ENCODE measurements at places on chromosomes 4 and X.

- no peak for DNase-seq
Measured at GRCh38 chr4:94934864-94935263, 177.1 kb downstream of the BMPR1B start.

DNA sequence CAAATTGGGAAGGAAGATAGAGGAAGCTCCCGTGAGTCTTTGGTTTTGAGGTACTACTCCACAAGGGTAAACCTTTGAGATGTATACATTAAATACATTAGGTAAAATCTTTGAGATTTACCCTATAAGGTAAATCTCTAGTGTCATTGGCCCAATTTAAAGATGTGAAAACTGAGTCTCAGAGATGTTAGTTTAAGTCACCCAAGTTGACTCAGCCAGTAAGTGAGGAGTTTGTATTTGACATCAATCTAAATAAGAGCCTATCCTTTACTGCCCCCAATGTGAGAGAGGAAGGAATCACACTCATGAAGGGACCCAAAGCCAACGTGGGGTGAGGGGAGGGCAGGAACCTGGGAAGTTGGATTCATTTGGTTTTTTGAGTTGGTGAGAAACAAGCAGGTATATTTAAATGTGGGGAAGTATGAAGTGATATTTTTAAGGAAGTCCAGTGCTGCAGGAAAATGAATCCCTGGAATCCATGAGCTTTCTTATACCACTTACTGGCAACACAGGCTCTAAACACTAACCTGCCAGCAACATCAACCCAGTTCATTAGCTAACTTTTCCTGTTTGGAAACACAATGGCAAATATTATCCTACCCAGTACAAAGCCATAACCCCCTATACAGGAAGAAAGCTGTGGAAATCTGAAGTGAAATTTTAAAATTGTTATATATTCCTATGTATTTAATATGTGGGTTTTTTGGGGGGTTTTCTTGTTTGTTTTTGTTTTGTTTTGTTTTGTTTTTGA, 55.3 kb downstream of the PALLD start:
- DNase-seq: no peak

DNA sequence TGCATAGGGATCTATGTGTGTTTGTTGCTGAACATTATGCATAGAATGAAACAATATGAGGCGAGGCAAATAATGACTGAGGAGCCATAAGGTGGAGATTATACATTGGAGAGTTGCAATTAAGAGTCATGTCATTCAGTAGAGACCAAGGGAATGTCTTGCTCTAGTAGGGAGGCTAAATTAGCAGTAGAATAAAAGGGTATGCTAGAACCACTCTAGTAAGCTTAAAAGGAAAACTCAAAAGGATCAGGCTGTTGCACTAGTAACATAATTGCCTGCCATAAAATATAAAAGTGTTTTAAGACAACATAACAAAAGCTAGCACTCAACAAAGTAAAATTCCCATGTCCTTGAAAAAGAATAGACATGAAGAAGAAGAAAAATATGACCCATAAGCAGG, 586.2 kb upstream of the DIAPH2 start:
- DNase-seq: no peak

- no peak for DNase-seq
Measured at GRCh38 chr4:175674219-175674618, 137.8 kb downstream of the GPM6A start.

- no peak for DNase-seq
Measured at GRCh38 chr4:73777612-73778011, 37.2 kb downstream of the CXCL8 start.

DNA sequence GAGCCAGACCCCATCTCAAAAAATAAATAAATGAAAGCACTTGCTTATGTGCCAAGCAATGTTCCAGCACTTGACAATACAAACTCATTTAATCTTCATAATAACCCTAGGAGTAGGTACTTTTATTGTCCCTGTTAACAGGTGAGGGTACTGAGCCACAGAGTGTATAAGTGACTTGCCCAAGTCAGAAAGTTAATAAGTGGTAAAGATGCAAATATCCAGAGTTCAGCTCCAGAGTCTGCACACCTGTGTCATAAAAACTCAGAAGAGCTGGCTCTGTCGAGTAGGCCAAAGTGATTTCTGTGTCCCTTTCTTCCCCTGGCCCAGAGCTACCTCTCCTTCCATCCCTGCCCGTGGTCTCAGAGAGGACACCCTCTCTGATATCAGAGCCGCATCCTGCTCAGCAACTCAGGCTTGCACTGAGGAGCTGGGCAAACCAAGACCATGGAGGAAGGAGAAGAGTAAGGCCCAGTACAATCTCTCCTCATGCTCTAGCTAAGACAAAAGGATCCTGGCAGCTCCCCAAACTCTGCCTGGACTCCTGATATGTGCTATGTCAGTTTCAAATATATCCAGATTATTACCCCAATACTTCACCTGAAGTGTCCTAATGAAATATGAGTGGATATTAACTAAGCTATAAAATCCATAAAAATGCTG, 136.3 kb downstream of the HS6ST2 start:
- DNase-seq: no peak

DNA sequence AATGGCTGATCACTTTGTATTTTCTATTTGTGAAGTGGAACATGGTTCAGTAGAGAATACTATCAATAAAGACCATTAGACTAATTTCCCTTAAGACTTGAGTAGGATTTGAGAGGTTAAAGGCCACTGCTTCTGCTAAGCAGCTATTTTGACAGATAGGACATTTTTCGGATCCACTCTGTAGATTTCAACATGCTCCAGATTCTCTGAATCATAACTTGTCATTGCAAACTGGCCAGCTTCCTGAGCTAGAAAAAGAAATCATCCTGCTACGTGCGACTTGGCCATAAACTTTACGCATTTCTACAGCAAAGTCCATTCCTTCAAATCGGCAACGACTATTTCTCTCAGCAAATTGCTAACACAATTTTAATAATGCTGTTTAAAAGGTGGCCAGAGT, 55.2 kb downstream of the MGST2 start:
- no peak for DNase-seq

Data from epithelial cell of prostate (primary cell).